KBM-7 (cell line): ENCODE measurements at places on chromosomes 2 and 18.
A peak's percentile ranks its signal among the peaks of the same experiment; 100 is the strongest.

DNA sequence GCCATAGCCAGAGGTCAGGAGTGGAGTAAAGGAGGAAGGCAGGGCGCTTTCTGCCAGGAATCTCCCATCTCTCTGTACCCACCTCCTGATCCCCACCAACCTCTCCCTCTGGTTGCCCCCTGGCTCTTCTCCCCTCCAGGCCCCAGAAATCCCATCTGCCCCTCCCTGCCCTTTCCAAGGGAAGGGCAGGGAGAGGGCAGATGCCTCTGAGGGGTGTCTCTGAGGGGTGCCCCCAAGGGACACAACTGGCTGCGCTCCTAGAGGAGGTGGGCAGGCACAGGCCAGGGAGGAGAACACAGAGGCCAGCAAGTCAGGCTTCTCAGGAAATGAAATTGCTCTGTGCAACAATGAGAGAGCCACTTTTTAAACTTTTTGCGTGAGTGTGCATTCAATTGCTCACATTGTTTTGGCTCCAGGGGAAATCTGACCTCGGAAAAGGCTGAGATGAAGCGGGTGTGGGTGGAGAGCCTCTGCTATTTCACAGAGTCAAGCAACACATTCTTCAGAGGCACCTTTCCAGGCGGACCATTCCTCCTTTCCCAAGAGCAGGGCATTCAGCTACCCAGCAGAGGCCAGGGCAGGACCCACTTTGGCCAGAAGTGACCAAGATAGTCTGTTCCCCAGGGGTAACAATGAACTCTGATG, 125.5 kb downstream of the SMAD7 start:
- no peak for DNase-seq

GRCh38 chr2:178070824-178071223, 1.8 kb downstream of the PDE11A start:
- no peak for DNase-seq

DNA sequence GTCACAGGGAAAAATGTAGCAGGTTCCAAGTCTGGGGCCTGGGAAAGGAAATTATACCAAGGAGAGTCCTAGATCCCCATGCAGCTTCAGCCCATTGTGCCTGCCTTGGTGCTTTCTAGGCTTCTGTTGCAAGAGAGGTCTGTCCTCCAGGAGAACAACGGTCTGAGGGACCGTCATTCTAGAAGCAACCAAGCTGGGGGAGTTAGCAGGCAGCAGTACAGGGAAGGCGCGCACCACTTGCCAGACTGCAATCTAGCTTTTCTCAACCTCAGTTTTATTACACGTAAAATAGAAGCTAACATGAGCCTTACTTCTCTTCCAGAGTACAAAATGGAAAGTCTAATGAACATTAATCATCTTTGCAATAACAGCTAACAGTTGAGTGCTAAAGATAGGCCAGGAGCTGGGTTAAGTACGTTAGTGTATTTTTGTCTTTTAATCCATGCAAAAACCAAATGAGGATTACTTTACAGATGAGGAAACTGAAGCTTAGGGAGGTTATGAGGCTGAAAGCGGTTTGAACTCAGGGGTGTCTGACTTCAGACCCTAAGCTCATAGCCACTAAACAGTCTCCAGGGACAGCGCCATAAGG, 1.9 kb downstream of the TCF23 start:
- DNase-seq, result no peak

GRCh38 chr2:46845542-46846486, 69.8 kb downstream of the MCFD2 start:
- DNase-seq, result no peak

- no peak for DNase-seq
Measured at GRCh38 chr2:80467262-80467811, 162.8 kb upstream of the LRRTM1 start.

DNA sequence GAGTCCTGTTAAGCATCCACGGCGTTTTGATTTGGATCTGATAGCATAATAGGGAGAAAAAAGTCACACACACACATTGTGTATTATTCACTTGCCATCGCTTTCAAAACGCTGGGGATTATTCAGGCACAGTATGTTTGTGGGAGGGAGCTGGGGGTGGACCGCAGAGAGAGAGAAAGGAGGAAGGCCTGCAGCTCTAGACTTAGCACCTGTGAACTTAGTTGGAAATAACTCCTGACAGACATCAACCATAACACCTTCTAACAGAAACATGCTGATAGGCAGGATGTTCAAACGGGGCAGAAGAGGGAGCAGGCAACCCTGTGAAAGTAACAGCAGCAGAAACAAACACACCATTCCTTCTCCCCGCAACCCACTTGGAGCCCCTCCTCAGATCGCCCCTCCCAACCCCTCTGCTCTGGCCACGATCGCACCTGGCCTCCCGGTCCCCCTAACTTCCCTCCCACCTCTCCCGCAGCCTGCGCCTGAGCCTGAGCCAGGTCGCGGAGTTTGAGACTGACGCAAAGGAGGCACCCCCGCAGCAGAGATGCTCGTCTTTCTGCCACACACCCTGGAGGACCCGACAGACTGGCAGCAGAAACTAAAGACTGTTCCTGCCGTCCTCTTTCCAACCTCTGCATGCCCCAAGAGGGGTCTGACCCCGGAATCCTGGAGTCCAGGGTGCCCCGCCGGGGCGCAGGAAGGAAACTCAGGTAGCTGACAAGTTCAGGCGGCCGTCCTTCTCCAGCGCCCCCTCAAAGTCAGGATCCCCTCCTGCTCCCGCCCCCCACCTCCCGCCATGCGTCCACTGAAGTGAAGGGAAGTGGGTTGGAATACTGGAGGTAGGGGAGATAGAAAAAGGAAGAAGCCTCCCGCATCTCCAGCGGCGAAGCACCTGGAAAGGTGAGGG, 738 bp downstream of the CHST9 start:
- DNase-seq, result no peak

DNA sequence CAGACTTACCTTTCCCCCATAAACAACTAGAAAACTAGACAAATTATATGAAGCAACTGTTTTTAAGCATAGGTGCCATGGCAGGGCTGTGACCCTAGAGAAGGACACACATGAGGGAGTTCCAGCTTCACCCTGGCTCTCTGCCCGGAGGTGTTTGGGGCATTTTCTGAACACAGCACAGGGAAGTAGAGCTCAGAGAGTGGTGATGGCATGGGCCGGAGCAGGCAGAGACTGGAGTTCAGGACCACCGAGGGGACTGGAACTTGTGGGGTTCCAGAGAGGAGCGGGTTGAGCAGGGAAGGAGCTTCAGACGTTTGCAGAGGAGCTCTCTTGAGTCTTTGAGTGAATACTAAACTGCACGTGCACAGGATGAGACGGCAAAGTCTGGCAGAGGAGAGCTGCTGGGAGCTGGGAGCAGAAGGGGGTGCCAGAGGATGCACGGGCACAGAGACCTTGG, 26.5 kb upstream of the KLF11 start:
- no peak for DNase-seq

DNA sequence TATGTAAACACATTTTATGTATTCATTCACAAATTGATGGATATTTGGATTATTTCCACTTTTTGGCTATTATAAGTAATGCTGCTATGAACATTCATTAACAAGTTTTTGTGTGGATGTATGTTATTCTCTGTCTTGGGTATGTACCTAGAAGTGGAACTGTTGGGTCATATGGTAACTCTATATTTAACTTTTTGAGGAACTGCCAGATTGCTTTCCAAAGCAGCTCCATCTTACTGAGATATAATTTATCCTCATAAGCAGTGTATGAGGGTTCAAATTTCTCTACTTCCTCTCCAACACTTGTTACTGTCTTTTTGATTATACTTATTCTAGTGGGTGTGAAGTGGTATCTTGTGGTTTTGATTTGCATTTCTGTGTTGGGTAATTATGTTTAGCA, 7.1 kb upstream of the EML6 start:
- no peak for DNase-seq

GRCh38 chr2:241066893-241067341, 35.2 kb downstream of the MTERF4 start:
- DNase-seq, result no peak

GRCh38 chr18:2709316-2709715, 53.8 kb downstream of the SMCHD1 start:
- no peak for DNase-seq

GRCh38 chr18:39190508-39190907, 1624.9 kb upstream of the CELF4 start:
- DNase-seq, result peak; percentile 87

- DNase-seq, result no peak
Measured at GRCh38 chr2:182929972-182930371, 63.5 kb upstream of the FRZB start.

GRCh38 chr2:196783431-196784094, 15.9 kb downstream of the GTF3C3 start:
- no peak for DNase-seq

DNA sequence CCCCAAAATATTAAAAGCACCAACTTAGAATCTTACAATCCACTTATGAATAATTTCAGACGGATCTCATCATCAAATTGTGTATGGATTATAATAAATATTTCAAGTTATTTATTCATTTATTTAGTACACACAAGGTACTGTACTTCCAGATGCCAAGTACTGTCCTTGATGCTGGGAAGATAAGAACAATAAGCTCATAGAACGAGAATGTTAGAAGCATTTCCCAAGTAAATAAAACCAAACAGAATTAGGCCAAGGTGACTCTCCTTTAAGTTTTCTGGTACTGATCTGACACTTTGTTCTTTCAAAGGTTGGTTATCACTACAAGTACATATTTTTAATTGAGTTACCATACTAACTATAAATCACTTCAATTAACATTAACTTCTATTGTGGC, 416.1 kb upstream of the ETAA1 start:
- no peak for DNase-seq

GRCh38 chr18:46712406-46712805, 44.4 kb downstream of the ST8SIA5 start:
- DNase-seq, result no peak

DNA sequence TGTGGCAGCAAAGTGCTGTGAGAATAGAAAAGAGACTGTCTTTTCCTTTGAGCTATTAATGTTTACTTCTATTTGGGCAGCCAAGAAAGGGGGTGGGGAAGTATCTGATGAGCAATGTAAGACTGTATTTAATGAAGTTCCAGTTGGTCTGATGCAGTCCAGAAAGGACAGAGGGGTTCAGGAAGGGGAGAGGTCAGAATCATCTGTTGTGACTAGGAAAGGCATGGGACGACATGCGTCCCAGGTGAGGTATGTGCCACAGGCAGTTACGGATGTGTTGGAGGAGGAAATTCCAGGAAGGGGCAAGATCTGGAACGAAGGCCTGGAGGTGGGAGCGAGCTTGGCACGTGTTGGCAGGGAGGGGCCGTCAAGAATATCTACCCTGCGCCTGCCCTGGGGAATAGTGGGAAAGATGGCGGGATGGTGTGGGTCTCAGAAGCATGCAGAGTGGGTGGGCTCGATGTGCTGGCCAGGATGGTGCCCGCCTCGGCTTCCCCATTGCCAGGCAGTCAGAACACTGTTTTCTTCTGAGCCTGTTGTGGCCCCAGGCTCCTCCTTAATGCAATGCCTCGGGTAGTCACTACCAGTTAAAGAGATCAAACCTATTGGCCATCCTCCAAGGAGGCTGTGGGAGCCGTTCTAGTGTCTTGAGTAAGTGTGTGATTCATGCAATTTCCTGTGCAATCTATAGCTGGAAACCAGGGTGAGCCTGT, 57.8 kb upstream of the TXNDC2 start:
- peak; percentile 87 for DNase-seq

DNA sequence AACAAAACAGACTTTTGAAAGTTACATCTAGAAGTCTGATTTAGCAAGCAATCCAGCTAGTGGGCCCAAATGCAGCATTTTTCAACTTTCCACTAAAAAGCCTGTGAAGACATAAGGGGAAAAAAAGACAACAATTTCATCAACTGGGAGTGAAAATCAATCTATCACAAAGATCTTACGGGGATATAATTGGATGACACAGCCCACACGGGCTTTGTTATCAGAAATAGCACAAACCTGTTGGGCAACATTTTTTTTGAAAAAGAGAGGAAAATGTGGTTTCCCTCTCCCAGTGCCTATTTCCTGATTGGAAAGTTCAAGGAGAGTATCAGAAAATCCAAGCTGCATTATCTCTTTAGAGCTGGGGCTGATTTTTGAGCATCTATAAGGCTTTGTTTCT, 132.7 kb downstream of the EVA1A start:
- DNase-seq, result no peak

- DNase-seq, result no peak
Measured at GRCh38 chr2:66526180-66526579, 91.3 kb downstream of the MEIS1 start.

- DNase-seq, result peak; percentile 3
Measured at GRCh38 chr2:26691881-26692278, 642 bp upstream of the KCNK3 start.

- no peak for DNase-seq
Measured at GRCh38 chr2:61042807-61043206, 22.9 kb upstream of the SANBR start.

DNA sequence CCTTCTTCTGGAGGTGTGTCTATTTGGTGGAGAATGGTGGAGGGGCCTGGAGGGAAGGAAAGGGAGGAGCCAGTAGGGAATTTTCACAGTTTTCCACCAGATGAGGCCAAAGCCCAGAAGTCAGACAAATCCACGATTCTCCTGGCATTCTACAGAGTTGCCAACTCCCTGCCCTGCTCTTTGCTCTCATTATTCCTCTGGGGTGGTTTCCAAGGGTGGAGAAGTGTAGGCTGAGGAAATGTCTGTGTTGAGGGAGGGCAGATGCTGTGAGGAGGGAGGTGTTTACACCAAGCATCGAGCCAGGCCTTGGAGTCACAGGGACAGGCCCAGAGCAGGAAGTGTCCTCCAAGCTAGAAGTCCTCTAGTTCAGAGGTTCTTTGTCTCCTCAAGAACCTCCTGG, 124.1 kb upstream of the LGALSL start:
- DNase-seq, result no peak

DNA sequence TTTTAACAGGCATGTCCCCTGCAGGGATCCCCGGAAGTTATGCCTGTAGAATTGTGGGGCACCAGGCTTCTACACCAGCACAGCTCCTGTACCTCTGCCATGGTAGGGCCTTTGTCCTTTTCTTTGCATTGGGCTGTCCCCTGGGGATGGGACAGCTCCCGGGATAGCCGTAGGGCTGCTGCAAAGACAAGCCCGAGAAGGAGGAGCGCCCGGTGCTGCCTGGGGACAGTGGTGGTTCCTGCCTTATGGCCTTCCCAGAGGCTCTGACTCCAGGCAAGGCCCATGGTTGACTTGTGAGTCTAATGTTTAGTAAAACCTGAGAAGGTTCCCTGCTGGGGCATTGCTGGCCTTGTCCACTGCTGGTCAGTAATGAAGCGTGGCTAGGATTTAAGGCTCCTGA, 30.9 kb downstream of the TMEM37 start:
- DNase-seq, result no peak

DNA sequence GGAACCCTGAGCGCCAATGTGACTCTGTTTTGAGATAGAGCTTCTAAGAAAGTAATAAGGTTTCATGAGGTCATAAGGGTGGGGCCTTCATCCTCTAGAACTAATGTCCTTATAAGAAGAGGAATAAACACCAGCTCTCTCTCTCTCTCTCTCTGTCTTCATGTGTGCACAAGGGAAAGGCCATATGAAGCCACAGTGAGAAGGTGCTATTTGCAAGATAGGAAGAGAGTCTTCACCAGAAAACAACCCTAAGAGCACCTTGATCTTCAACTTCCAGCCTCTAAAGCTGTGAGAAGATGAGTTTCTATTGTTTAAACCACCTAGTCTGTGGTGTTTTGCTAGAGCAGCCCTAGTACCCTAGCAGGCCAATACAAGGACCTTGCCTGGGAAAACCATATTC, 55.8 kb downstream of the DOCK10 start:
- no peak for DNase-seq
